K562 (cell line): ENCODE measurements at places on chromosomes 1 and 21.

DNA sequence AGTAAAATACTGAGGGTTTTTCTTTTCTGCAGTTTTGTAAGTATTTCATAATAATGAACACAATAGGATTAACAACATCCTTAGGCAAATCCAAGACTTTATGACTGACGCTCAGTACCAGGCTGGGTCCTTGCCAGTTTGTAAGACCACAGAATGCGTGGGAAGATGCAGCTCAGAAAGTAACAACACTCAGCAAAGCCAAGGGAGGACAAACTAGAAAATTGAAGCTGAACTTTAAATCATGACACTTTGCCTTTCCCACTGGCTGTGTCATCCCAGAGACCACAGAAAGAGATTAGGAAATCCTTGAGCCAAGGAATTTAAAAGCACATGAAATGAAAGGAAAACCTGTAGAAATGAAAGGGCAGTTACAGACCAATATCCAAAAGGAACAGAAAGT, 426.3 kb upstream of the CHRM3 start:
- DNase-seq: no peak

DNA sequence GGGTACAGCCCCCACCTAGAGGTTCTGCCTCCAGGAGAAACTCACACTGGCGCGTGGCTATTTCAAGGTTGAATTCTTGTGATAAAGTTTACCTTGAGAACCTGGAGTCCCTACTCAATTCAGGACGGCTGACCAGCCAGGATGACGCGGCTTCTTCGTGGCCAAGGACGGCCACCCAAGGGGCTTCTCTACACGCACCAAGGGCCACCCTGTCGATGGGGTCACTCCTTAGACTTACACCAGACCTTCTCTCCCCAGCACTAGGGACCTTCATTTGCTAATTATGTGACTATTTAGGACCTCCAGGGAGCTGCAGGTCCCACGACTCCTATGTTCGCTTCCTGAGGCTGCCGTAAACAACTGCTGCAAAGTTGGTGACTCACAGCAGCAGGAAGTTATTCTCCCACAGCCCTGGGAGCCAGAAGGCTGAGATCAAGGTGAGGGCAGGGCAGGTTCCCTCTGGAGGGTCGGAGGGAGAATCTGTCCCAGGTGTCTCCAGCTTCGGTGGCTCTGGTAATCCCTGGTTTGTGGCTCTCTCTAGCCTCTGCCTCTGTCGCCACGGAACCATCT, 135.9 kb downstream of the NPHP4 start:
- DNase-seq: no peak

DNA sequence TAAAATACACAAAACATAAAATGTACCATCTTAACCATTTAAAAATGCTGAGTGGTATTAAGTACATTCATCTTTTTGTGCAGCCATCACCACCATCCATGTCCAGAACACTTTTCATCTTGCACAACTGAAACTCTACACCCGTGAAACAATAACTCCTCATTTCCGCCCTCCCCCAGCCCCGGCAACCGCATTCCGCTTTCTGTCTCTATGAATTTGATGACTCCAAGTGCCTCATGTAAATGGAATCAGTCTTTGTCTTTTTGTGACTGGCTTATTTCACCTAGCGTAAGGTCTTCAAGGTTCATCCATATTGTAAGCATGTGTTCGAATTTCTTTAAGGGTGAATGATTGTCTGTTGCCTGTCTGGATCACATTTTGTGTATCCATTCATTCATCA, 37.2 kb downstream of the SCCPDH start:
- no peak for DNase-seq

DNA sequence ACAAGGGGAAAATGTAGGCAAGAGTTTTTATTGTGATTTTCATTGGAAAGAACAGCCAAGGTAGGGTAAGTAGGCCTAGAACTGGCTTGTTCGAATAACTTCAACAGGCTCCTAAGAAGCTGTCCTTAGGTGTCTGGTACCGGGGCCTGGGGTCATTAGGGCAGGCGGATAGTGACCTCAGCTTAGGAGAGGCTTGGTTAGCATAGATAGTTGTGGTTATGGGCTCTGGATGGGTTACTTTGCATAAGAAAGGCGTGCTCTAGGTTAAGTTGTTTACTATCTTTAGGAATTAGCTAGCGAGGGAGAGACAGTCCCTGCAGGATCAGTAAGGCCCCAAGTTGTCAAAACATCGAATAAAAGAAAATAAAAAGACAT, 20.7 kb upstream of the HPCAL4 start:
- DNase-seq: peak; percentile 34

DNA sequence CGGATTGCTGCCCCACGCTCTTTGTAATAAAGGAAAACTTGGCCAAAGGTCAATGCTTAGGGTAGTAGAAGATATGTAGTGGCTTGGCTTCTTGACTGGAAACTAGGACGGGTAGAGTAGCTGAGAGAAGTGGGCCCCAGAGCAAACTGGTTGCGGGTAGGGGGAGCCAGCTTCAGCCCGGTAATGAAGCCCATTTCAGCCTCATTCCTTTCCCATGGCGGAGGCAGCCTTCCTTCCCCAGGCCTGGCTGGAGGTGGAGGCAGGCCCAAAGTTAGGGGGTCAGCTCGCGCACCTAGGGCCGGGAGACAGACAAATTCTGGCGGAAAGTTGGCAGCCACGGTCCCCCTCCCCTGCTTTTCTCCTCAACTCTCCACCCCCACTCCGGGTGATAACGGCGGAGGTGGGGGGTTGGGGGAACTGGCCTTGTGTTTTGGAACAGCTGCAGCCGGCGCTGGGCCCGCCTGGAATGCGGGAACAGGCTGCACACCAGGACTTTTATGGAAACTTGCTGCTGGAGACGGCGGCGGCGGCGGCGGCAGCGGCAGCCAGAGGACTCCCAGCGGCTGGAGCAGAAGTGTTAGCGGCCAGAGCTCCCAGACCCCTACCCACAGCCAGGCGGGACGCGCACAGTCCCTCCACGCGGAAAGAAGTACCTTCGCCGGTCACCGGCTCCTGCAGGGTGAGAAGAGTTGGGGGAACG, at the start of gene NEXN:
Gene NEXN, plus strand, starts transcription at position 544 of the 700 bp plus-strand sequence. CDS start 27,483 bp downstream, outside the sequence.
- DNase-seq: peak; percentile 52

DNA sequence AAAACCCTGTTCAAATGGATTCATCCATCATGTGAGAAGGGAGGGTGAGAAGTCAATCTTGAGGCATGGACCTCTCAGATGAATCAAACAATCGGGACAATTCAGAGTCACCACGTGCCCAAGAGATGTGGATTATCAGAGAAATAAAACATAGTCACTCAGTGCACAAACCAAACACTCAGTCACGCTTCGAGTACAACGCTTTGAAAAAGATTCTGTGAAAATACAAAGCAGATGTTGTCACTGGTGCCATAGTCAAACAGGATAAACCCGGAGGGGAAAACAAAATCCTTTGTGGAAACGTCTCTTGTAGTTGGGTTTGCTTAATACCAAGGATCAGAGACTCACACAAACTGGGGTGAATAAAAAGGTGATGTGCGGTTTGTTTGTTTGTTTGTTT, 188.4 kb downstream of the RRAGC start:
- no peak for DNase-seq

GRCh38 chr1:101410048-101410878, 173.4 kb downstream of the S1PR1 start:
- no peak for DNase-seq

DNA sequence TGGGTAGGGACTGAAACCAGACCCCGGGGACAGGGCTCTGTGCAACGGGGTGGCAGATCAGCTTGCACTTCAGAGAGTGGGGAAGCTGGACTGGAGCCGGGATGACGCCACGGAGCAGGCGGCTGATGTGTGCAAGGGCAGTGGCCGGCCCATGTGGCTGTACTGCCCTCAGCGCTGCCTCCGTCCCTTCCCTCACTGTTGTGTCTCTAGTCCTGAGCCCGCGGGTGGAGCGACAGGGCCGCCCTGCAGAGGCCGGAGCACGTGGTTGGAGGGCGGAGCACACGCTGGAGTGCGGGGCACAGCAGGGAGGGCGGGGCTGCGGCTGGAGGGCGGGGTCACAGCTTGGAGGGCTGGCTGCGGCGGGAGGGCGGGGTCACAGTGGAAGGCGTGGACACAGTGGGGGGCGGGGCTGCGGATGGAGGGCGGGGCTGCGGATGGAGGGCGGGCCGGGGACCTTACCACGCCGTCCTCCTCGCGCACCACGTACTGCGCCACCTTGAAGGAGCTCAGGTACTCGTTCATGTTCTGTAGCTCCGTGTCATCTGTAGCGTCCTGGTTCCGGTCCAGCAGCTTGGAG, 52.4 kb downstream of the CHD5 start:
- peak; percentile 99 for DNase-seq

DNA sequence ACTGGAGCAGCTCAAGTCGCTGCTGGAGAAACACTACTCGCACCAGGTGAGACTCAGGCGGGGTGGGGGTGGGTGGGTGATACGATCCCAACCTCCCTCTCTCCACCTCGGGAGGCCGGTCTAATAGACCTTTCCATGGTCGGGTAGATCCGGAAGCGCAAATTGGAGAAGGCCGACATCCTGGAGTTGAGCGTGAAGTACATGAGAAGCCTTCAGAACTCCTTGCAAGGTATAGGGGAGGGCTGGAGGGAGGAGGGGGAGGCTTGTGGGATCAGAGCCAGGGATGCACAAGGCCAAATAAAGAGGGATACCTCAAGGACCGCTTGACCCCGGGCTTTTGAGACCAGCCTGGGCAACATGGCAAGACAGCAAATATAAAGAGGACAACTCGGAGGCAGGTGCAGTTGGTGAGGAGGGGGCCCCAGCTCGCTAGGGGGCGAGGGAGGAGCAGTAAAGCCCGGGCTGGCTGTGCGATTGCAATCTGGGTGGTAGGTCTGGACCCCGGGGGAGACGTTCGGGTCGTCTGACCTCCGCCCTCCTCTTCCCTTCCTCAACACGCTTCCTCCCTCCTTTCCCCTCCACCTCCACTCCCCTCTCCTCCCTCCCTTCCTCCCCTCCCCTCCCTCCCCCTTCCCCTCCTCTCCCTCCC, 546 bp downstream of the HES3 start:
- DNase-seq: no peak

GRCh38 chr21:37405629-37406028, 39.1 kb downstream of the DYRK1A start:
- DNase-seq: no peak

DNA sequence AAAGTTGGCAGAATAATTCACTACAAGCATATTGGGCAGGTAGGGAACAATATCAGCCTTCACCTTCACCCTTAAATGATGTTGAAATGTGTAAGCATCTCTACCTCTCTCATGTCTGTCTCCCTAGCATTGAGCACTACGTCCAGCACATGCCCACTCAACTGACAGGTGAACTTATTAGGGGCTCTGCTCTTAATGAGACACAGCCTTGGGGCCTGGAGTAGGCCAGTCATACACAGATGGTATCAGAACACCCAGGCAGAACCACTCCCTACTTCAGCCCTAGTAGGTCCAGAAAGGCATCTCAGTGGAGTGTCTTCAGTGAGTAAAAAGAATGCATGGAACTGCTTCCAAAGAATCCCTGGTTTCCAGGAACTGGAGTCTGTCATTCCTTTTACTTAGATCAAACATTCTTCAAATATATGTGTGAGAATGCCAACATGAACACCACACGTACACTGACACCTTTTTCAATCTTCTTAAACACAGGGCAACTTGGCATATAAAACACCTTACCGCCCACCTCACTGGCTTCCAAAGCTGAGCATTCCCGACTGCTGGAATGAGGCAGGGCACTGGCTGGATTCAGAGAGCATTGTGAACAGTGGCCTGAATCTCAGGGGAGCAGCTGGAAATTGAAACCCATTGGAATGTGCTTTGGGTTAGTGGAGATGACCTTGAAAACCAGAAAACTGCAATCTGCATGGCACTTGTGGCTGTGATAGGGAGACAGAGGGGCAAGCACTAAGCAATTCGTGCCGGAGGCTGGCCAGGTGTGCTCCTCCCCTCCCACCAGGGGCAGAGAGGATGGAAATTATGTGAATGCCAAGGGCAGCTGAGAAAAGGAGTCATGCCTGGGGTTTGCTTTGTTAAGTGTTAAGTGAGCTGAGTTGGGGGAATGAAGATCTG, 24.2 kb upstream of the HSD3B1 start:
- DNase-seq: no peak

DNA sequence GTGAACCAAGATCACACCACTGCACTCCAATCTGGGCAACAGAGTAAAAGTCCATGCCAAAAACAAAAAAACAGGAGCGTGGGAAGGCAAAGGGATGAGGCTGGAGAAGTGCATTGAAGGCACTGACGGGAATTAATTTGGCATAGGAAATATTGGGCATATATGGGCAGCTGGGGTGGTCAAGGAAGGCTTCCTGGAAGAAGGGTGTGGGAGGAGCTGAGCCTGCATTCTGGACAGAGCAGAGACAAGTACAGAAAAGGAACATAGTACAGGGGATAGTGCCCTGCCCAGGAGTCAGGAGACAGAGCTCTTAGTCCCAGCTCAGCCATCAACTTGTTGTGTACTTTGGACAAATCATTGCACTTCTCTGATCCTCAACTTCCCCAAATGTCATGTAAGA, 11.7 kb downstream of the SDC3 start:
- no peak for DNase-seq

GRCh38 chr1:184297244-184297750, 89.5 kb upstream of the C1orf21 start:
- no peak for DNase-seq

DNA sequence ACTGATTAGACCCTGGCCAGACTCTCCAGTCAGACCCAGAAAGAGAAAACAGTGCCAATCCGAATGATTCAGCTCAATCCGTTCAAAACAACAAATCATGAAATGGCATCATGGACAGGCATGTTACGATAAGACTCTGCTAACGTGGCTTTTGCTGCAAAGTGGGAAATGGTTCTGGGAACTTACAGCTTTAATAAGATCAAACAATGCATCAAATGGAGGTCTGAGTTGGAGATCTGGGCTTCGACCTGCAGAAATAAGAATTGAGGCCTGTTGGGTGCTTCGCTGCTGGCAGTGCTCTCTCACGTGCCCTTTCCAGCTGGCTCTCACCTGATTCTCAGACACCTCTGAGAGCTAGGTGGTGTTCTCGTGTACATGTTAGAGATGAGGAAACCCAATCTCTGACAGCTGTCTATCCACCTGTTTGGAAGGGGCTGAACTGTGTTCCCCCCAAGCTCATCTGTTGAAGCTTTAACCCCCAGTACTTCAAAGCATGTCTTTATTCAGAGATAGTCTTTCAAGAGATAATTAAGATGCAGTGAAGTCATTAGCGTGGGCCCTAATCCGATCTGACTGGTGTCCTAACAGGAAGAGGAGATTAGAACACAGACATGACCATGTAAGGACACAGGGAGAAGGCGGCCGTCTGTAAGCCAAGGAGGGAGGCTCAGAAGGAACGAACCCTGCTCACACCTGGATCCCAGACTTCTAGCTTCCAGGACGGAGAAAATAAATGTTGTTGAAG, 45.5 kb upstream of the ETS2 start:
- DNase-seq: no peak

DNA sequence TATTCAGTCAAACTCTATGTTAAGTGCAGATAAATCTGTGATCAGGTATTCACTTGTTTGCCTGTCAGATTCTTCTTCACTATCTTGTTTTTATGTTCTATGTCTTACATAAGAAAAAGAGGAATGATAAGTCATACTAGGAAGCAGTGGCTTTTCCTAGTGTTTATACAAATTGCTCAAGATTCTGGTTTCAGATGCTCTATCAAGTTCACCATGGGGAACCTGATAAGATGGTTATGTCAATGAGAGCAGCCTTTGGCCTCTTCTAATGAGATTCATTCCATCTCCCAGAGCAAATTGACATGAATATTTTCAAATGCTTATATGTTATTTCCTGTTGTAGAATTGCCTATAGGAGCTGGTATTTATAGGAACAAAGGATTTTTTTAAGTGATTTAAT, 218.8 kb upstream of the TMPRSS15 start:
- DNase-seq: no peak

- DNase-seq: no peak
These were observed 518.5 kb upstream of the ZRANB2 start for GRCh38 chr1:71599306-71599705.

GRCh38 chr1:224851848-224852261, 77.6 kb upstream of the DNAH14 start:
- no peak for DNase-seq
